Fibroblast of skin of right quadriceps (primary cell): ENCODE measurements at places on chromosomes 4 and X.

- peak; percentile 69 for DNase-seq
Observed at GRCh38 chr4:103008875-103009729, 10.4 kb downstream of the SLC9B1 start.

GRCh38 chr4:90486346-90486745, 359.2 kb downstream of the CCSER1 start:
- no peak for DNase-seq

- DNase-seq = peak; percentile 32
Observed at GRCh38 chrX:28910487-28910886, 323.2 kb downstream of the IL1RAPL1 start.

- DNase-seq = no peak
Observed at GRCh38 chr4:153566631-153567150, 100.5 kb downstream of the TMEM131L start.

- peak; percentile 51 for DNase-seq
Observed at GRCh38 chrX:132127743-132128142, at the start of gene FRMD7. TSS of gene FRMD7 (minus strand) at chrX:132128020. CDS start at chrX:132127844, 176 bp downstream.

GRCh38 chr4:48178931-48179330, 44.9 kb upstream of the TXK start:
- no peak for DNase-seq

GRCh38 chrX:55201930-55202579, 18.1 kb upstream of the PAGE5 start:
- no peak for DNase-seq

- peak; percentile 72 for DNase-seq
Observed at GRCh38 chr4:185209031-185209851, at the start of gene SNX25. TSS of gene SNX25 (plus strand) at chr4:185209598. CDS start at chr4:185209827, 229 bp downstream.

- no peak for DNase-seq
Observed at GRCh38 chrX:48601741-48602394, 4.6 kb downstream of the WDR13 start.

DNA sequence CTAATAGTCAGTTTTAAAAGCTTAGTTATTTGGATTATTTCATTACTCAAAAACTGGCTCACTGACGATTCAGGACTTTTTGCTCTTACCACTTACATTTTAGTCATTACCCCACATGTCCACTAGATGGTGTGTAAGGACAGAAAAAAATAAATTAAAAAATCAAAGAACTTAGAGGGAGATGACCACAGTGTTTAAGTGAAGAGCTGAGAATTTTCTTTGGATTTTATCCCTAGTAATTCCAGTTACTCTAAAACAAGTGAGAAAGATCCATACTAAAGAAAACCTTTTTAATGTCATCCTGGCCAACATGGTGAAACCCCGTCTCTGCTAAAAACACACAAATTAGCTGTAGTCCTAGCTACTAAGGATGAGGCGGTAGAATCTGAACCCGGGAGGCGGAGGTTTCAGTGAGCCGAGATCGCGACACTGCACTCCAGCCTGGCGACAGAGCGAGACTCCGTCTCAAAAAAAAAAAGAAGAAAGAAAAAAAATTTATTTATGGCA, 26.4 kb upstream of the TMPRSS11B start:
- DNase-seq = peak; percentile 53

DNA sequence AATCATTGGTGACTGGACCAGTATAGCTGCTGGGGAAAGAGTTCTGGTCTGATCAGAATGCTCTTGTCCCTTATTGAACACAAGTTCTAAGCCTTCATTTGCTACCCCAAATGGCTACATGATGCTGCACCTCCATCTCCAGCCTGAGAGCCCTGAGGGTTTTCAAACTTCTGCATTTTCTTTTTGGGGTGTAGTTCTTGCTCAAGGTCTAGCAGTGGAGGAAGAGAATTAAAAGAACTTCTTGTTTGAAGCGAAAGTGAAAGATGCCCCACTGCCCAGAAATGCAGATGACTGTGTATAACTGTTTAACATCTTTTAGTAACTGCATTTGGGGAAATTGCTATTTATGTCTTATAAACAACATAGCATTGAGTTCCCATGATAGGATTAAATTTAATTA, 38.5 kb downstream of the LAMTOR3 start:
- DNase-seq = no peak

GRCh38 chrX:38989076-38989475, 187.8 kb downstream of the MID1IP1 start:
- DNase-seq = no peak

GRCh38 chrX:38018766-38019425, 12.5 kb downstream of the SYTL5 start:
- DNase-seq = no peak

- no peak for DNase-seq
Observed at GRCh38 chr4:24890561-24891126, 22.2 kb downstream of the CCDC149 start.

DNA sequence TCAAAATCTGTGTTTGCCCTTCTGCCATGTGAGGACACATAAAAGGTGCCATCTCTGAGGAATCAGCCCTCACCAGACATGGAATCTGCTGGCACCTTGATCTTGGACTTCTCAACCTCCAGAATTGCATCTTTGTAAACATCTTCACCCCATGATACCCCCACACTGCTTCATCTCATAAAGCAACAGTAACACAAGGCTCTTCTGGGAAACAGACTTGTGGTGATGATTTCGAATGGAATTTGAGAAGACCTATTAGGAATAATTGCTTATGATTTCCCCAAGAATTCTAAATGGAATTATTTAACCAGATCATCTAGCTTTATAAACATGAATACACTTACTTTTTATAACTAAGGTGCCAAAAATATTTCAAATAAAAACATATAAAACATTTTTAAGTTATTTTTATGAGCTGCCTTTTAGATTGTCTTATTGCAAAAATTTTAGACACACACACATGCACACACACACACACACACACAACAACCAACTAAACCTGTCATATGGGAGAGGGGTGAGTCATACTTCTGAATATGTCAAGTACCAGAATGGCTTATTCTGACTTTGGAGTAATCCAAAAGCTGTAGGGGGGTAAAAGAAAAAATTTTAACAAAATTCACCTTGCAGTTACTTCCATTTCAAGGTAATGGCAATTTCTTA, 82.0 kb downstream of the USP46 start:
- DNase-seq = peak; percentile 68

- DNase-seq = no peak
Observed at GRCh38 chr4:113006632-113007031, 42.8 kb upstream of the ANK2 start.

DNA sequence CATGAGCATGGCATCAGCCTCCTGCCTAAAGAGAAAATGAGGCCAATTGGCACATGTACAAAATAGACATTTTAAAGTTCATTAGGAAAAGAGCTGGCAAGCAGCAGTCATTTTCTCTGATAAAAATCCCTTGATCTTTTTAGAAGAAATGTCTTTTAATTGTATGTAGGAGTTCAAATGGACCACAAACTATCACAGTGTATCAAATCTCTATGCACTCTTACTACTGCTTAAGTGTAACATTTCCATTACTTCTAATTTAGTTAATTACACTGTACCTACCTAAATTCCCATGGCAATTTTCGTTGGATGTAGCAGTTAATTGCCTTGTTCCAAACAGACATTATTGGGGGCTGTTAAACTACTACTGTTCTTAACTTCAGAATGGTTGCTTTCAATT, 233.7 kb upstream of the TECRL start:
- no peak for DNase-seq

GRCh38 chr4:53197772-53198142, 168.1 kb downstream of the SCFD2 start:
- no peak for DNase-seq

DNA sequence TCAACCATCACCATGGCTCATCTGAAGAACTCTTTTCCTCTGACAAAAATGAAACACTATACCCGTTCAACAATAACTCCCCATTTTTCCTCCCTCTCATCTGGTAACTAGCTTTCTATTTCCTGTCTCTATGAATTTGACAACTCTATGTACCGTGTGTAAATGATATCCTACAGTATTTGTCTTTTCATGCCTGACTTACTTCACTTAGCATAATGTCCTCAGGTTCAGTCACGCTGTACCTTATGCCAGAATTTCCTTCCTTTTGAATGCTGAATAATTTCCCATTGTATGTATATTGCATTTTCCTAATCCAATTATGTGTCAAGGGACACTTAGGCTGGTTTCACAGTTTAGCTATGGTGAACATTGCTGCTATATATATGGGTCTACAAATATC, 18.2 kb downstream of the MAGEA9 start:
- DNase-seq = no peak

- DNase-seq = no peak
Observed at GRCh38 chrX:41085512-41085877, 250 bp downstream of the USP9X start.

DNA sequence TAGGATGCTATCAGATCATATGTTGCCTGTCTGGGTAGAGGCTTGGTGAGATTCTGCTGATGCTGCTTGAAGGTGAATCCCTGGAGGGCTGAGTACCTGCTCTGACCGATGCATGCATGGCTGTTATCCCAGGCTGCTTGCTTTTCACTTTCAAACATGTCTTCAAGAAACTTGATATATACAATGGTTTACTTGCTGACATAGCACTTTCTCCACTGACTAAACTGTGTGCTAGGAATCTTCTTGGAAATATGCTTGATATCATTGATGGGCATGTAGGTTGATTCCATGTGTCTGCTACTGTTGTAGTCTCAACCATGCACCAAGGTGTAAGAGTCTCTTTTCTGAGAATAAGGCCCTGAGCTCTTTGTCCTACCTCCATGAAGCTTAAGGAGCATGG, 79.6 kb upstream of the WDR1 start:
- no peak for DNase-seq

GRCh38 chr4:5930456-5930855, 37.6 kb upstream of the CRMP1 start:
- DNase-seq = no peak

GRCh38 chrX:153659268-153659667, 12.3 kb downstream of the DUSP9 start:
- no peak for DNase-seq

DNA sequence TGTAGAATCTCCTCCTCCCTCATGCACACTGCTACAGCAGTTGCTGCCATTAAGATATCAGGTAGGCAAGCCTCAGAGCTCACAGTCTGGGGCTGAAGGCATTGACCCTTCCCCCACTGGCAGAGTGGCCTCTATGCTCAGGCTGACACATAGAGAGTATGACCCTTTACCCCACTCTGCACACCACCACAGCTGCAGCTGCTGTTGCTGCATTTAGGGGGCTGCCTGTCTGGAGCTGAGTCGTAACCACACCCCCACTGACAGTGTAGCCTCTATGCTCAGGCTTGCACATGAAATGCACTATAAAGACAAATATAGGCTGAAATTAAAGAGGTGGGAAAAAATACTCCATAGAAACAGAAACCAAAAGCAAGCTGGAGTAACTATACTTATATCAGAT, 289.3 kb upstream of the PABPC4L start:
- no peak for DNase-seq

- peak; percentile 26 for DNase-seq
Observed at GRCh38 chr4:141851246-141851891, 215.0 kb downstream of the IL15 start.

- peak; percentile 51 for DNase-seq
Observed at GRCh38 chr4:83251447-83251830, 33.2 kb downstream of the COQ2 start.

- no peak for DNase-seq
Observed at GRCh38 chr4:151905197-151905596, 144.4 kb upstream of the GATB start.

- DNase-seq = peak; percentile 31
Observed at GRCh38 chr4:123786920-123787319, 390.3 kb downstream of the SPRY1 start.

DNA sequence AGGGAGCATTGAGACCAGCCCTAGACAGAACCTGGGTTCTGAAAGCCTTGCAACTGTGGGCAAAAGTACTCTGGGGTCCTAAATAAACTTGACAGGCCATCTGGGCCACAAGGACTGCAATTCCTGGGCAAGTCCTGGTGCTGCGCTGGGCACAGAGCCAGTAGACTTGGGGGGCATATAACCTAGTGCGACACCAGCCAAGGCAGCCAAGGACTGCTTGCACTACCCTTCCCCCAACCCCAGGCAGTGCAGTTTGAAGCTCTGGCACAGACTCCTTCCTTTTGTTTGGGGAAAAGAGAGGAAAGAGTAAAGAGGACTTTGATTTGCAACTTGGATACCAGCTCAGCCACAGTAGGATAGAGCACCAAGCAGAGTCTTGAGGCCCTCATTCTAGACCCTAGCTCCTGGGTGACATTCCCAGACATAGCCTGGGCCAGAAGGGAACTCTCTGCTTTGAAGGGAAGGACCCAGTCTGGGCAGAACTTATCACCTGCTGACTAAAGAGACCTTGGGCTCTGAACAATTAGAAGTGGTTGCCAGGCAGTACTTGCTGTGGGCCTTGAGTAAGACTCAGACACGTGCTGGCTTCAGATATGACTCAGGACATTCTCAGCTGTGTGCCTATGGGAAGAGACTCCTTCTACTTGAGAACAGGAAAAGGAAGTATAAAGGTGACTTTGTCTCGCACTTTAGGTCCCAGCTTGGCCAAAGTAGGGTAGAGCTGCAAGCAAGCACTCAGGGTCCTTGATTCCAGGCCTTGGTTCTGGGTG, 522.8 kb downstream of the GLUD2 start:
- no peak for DNase-seq

DNA sequence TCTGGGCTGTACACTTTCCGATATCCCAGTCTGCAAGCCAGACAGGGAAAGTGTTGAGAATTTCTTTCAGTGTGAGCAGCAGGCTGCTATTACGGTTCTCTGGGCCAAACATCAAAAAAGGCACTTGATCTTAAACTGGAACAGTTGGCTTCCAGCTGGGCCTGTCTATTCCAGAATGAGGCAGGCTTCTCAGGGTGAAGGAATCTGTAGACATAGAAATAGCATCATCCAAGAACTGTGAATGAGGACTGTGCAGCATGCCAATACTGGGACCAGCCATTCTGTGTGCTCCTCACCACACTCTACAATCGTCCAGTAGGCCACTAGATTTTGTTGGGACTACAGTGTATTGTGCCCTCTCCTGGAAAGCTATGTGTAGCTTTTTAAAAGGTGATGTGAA, 31.1 kb downstream of the ART3 start:
- DNase-seq = no peak

DNA sequence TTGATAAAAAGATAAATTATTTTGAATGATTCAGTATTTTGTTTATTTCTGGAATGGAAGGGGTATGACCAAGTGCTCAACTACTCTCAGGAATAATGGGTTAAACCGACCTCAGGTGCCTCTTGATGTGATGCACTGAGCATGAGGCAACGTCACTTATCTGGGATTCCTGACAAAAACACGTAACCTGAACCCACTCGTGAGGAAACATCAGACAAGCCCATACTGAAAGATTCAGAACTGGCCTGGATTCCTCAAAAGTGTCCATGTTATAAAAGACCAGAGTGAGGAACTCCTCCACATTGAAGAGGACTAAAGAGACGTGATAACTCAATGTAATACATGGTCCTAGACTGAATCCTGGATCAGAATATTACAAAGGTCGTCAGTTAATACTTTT, 144.0 kb downstream of the FNIP2 start:
- peak; percentile 52 for DNase-seq
